ENCODE measurements at places on chromosomes 2 and 18.

- no peak for DNase-seq
These were observed at the start of gene C2orf92 for GRCh38 chr2:97669448-97669847. Gene C2orf92, plus strand, starts transcription at chr2:97669713. Its CDS starts 76 bp downstream, at chr2:97669789.

- no peak for DNase-seq
These were observed 49.2 kb upstream of the NAB1 start for GRCh38 chr2:190599546-190600220.

DNA sequence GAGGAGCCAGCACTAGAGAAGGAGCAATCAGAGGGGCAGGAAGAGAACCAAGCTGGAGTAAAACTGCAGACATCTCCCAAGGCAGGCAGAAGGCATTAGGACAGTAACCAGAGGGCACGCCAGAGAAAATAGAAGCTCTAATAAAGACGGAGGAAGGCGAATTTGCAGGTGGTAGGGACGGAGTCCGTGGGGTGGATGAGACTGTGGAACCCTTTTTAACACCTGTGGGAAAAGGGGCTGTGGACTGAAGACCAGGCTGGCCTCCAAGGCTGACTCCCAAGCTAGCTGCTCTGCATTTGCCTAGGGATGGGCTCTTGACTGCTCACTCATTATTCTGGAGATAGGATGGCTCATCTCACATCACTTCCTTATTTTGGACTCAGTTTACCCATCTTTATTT is 49.5 kb downstream of the SLC4A1AP start:
- DNase-seq, result no peak

GRCh38 chr2:236545248-236545658 is 24.4 kb upstream of the ACKR3 start:
- DNase-seq, result no peak

- DNase-seq, result no peak
These were observed 118.3 kb downstream of the SH3RF3 start for GRCh38 chr2:109247340-109247739.

GRCh38 chr2:148173168-148173567 is 152.3 kb downstream of the MBD5 start:
- no peak for DNase-seq

GRCh38 chr2:30038419-30038818 is 108.4 kb upstream of the YPEL5 start:
- DNase-seq, result no peak

DNA sequence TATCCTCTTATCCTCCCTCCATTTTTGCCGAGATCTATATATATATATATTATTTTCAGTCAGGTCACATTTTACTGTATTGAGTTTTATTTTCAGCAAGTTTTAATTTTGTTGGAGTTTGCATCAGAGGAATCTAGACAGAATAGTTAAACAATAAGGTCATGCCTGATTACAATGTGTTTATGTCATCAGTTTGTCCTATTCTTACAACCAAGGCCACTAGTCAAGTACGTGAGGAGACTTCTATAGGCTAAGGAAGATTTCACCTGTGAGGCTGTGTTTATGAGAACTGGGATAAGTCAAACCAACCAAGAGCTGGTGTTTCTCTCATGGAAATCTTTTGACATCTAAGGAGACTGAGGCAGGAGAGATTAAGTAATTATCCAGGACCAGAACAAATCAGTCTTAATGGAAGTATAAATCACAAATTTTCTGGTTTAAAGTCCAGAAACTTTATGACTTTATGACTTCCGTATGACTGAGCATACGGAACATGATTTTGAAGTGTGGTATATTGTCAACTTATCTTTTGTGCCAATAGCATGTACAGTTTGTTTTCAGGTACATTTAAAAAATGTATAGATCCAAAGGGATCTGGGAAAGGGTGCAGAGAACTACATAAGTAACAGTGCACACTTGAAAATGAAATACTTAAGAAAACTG is 100.0 kb upstream of the DTNA start:
- DNase-seq, result no peak

DNA sequence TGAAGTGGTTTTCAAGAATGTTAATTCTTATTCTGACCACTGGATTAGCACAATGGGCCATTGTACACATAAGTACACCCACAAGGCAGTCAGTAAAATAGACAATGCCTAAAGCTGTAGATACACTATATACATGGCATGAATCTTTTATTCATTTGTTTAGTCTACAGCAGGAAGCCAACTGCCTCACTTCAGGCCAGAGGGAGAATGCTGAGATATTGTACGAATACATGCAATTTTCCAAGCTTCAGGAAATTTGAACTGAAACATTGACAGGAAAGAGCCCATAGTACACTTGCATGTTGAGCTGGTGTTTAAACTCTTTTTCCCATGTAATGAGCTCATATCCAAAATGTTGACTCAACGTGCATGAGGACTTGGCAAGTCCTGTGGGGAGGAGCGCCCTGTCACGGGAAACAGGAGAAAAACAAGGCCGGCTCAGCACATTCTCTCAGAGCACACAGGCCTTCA is 111.6 kb upstream of the CYP1B1 start:
- DNase-seq, result no peak

DNA sequence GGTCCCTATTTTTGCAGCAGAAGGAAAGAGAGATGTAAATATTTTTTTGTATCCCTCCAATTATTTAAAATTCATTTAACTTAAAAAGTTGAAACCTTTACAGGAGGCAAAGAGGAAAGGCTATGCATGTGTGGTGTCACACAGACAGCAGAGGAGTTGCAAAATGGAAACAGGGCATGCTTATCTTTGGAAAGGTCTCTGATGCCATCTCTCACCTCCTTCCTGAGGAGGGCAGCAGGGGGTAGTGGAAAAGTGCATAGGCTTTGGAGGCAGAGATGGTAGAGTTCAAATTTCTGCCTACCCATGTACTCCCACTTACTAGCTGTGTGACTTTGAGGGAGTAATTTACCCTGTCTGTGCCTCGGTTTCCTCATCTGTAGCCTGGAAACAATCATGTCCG is 99.6 kb upstream of the MCFD2 start:
- DNase-seq, result no peak

GRCh38 chr2:128451084-128452023 is 132.7 kb upstream of the HS6ST1 start:
- no peak for DNase-seq

DNA sequence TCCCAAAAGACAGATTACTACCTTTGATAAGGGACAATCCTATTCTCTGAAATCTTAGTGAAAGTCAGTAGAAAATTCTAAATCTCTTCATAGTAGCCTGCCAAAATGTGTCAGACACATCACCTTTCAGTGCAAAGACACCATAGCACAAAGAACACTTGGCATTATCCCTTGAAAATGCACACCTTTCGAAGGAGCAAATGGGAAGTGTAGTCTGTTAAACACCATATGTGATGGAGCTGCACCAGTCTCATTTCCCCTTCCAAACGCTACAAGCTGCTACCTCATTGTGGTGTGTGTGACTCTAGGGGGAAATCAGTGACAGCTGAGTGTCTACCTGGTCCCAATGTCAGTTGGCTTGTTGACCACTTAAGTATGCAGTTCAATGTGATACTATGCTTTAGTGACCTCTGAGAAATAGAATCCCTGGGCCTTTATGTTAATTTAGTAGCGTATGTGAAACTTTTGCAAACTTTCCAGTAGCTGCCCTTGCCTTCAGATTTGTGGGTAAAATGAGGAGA is 551.7 kb downstream of the ARHGAP15 start:
- DNase-seq, result no peak

DNA sequence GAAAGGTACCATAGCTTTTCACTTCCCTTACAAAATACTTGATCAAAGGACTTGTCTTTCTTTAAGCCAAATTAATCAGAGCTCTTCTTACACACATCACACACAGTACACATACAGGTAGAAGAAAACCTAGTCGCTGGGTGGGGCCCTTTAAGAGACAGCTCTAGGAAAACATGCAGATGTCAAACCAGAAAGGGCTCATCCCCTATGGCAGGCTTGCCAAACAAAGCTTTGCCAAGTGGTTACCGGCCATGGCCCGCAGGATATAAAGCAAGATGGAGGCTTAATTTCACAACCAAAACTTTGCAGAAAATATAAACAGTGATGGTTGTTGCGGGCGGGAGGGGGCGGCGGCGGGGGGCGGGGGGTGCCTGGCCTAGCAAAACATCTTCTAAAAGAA is 2156.0 kb upstream of the PIK3C3 start:
- no peak for DNase-seq

DNA sequence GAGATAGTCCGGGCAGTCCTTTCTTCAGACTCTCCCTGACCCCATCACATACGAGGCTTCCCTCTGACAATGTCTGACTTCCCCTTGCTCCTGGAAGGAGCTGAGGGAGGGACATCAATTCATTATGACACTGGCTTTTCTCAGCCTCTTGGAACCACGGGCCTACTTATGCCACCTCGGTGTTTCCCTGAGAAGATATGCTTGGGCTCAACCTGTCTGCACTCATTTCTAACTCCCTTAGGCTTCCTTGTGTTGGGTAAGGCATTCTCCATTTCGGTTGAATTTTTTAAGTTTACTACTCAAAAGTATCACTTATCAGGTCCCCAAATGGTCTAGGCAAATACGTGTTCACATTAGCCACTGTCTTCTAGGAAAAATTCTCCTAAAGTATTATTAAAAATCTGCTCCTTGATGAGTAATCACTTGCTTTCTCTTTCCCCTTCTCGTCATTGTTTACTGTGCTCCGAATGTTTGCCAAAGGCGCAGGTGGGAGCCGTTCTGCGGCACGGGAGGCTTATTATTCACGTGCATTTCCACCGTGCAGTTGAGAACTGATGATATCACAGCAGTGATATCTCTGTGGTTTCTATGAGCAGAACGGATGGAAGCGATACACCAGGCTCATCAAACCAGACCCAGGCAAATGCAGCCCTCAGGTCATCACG is 33.1 kb downstream of the ARL4C start:
- DNase-seq, result no peak

GRCh38 chr2:194343167-194343566 is 1313.9 kb upstream of the SLC39A10 start:
- DNase-seq, result no peak

GRCh38 chr2:219451661-219452360 is 17.2 kb downstream of the SPEG start:
- DNase-seq, result no peak

GRCh38 chr2:85875350-85876050 is 13.3 kb downstream of the ST3GAL5 start:
- DNase-seq, result no peak

GRCh38 chr18:48887905-48888772 is 62.6 kb downstream of the SMAD7 start:
- no peak for DNase-seq

- no peak for DNase-seq
These were observed 29.8 kb downstream of the PXDN start for GRCh38 chr2:1714291-1715064.

DNA sequence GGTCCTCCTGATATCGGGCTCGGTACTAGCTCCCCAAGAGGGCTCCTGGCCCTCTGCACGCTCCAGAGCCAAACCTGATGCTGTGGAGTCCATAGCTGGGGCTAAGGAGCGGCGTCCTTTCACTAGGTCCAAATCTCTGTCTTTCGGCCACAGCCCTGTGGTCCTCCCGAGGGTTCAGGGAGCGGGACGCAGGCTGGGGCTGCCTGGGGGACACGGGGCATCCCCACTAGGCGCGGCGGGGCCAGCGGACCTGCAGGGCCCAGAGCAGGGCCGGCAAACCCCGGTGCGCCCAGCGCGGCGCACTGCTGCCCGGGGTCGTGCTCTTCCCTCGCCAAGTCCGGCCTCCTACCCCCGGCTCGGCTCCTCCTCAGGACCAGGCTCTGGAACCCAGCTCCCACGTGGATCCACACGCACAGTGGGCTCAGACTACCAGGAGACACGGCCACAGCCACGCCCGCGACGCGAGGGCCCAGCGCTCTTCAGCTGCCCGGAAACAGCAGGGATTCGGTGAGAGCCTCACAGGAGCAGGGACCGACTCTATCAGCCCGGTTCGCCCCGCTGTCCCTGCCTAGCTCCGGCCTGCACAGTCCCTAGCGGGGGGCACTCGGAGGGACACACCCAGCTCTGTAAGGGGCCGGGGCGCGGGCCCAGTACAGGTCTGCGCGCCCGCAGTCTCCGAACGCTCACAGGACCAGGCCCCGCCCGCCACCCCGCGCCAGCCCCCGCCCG is 593 bp downstream of the ZNF514 start:
- DNase-seq, result peak; percentile 62

DNA sequence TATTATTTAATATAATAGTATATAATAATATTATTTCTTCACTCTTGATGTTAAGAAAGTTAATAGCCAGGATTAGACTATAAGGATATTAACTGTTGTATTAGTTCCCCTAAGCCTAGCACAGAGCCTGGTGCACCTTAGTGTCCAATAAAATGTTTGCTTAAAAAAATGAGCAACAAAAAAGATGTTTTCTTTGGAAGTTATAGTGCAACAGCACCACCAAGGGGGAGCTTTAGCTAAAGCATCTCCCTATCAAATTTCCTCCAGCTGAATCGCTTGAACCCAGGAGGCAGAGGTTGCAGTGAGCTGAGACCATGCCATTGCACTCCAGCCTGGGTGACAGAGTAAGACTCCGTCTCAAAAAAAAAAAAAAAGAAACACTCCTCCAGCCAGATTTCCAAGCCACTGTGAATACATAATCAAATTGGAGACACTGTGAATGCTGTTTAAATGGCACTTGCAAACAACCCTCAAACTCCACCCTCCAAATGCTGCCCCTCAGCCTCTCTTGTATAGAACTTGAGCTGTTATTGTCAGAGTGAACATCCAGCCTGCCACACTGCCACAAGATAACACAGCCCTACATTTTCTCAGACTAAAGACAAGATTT is 221.9 kb downstream of the DYM start:
- DNase-seq, result peak; percentile 13

DNA sequence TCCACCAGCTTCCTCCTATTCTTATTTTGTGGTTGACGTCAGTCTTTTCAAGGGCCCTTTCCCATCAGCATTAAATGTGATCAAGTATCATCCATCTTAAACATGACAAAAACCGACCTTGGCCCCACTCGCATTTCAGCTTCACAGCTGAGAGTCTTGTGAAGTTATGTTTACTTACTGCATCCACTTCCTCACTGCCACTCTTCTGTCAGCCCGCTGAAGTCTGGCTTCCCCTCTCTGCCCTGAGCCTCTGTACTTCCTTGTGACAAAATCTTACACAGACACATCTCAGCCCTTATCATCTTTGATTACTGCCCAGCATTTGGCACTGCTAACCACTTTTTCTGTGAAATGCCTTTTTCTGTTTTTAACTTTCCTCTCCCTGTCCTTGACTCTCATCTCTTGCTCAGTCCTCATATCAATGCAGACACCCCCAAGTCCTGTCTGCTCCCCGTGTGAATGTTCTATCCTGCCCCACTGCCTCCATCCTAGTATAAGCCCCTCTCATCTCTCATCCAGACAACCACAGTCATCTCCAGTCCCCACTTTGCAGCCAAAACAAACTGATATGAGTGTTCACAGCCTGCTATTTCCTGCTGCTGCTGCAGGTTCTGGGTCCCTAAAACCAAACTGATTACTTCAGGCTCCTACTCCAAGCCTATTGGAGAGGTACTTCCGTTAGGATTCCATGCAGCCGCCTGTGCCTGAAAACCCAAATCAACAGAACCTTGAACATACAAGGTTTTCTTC is 31.4 kb downstream of the FOSL2 start:
- DNase-seq, result no peak
